ENCODE measurements at places on chromosomes 2 and 18. TPM values are rescaled to one million over a fixed set of nuclear protein-coding genes. Genes with fewer than 3 reads are reported as not detected.

- DNase-seq = no peak
Observed at GRCh38 chr18:25019931-25020330, 332.0 kb downstream of the ZNF521 start.

DNA sequence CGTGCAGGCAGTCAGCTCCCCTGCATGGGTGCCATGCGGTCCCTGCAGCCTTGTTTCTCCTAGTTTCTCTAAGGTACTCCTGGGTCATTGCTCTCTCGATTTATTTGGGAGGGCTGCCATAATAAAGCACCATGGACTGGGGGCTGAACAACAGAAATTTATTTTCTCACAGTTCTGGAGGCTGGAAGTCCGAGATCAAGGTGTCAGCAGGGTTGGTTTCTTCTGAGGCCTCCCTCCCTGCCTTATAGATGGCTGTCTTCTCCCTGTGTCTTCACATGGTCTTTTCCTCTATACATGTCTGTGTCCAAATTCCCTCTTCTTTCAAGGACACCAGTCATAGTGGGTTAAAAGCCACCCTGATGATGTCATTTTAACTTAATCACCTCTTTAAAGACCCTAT lies 40.5 kb downstream of the RPL37A start:
- no peak for DNase-seq

- DNase-seq = no peak
Observed at GRCh38 chr18:8745355-8746014, 40.1 kb downstream of the MTCL1 start.

KIAA1328 gene
- total RNA-seq = 5.6 TPM
